ENCODE measurements at places on chromosomes 16 and 17.
A peak's percentile ranks its signal among the peaks of the same experiment; 100 is the strongest.

DNA sequence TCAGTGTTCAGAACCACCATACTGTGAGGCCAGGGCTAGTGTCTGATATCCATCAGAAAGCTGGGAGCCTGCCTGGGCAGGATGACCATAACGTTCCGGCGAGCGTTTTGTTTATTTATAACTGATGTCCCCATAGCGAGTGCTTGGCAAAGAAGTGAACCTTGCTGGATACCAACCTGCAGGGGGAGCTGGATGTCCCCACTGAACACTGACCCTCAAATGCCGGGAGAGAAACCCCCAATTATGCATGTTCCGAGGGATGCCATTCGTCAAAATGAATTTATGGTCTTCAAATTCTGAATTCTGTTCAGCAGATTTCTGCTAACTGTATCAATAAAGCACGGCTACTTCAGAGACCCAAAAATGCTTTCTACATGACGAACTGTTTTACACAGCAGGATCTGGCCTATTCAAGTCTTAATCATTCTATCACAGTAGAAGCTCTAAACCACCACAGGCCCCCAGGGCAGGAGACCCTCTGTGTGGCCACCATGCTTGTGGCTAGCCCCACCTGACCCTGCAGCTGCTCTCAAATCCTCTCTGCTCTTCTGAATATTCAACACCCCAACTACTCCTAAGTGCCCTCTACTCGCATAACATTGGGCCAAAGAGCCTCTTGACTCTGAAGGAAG, 15.2 kb downstream of the MED24 start:
- peak; percentile 46 for DNase-seq

GRCh38 chr16:2471653-2472487, 773 bp downstream of the NTN3 start:
- no peak for DNase-seq

DNA sequence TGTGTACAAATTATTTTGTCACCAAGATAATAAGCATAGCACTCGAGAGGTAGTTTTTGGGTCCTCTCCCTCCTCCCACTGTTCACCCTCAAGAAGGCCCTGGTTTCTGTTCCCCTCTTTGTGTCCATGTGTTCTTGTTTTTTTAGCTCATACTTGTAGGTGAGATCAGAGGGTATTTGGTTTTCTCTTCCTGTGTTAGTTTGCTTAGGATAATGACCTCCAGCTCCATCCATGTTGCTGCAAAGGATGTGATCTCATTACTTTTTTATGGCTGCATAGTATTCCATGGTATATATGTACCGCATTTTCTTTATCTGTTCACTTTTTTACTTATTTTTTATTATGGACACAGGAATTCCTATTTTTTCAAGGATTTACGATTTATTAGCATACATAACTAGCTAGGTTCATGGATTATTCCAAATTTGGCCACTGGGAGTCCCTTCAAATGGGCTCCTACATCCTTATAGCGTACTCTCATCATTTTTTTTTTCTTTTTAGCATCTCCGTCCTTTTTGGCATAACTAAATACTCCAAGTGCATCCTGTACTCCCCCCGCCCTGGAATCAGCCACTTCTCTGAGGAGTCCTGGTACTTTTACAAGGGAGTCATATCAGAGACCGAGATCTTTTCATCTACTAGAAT, 7.3 kb downstream of the TADA2A start:
- no peak for DNase-seq

DNA sequence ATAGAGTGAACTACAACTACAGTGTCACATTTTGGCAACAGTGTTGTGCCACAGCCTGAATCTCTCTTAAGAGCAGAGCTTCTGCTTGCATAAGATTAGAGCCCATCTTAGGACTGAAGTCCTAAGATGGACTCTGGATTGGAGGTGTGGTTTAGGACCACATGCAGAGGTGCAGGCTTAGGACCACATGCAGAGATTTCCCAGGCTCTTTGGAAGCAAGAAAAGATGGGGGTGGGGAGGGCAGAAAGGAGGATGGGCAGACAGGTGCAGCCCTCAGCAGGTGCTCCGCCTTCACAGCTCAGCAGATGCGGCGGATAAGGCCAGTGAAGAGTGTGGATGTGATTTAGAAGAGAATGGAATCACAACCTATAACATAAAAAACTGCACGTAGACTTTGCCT, 128.7 kb downstream of the TANGO6 start:
- DNase-seq, result no peak

GRCh38 chr17:32111141-32111771, 31.0 kb upstream of the RHOT1 start:
- no peak for DNase-seq

- DNase-seq, result peak; percentile 91
Measured at GRCh38 chr17:44222112-44222869, 2.8 kb upstream of the UBTF start.

DNA sequence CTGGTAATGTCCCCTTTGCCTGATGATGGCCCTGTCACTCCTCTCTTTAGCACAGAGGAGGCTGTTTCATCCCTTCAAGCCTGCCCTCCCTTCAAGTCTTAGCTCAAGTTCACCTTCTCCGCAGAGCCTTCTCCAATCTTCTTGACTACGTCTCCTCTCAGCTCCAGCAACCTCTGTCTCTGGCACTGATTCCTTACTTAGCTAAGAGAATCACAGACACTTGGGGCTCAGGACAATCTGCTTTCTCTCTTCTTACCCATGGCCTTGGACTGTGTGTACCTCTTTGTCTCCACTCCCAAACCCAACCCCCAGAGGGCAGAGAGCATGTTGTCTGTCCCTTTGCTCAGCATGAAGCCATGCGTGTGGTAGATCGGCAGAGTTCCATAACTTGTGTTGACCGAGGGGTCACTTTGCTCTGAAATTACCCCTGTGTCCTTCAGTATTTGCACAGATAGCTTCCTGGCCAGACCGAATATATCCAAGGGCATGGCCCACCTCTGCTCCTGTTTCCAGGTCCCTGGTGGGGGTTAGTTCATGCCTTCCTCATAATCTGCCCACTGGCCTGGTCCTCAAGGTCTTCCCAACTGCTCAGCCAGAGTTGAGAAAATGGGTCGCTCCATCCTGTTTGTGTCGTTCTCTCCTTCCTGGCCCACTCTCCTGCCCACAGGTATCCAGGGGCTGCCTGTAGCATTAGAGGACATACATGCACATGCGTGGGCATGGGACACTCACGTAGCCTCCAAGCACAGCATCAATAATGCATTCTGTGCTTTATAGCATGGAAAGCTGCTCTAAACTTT, 41.6 kb downstream of the MAPT start:
- no peak for DNase-seq

DNA sequence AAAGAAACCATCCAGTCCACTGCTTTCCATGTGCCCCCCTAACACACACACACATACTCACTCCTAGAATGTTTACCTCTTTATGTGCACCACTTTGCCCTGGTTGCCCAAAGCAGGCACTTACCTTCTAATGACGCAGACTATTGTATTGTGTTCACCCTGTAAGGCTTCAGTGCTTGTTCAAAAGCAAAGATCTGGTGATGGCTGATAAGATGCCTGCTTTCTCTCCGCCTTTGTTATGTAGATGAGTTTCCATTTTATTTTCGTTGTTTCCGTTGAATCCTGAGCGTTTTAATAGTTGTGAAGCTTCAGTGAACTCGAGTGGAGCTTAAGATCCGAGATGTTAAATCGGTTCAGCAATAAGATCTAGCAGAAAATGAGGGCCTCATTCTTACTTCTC, 452.7 kb downstream of the TMEM114 start:
- no peak for DNase-seq

- DNase-seq, result no peak
Measured at GRCh38 chr17:17361543-17361866, 58.3 kb downstream of the NT5M start.

GRCh38 chr17:7176841-7177190, 2.4 kb downstream of the ASGR1 start:
- no peak for DNase-seq

DNA sequence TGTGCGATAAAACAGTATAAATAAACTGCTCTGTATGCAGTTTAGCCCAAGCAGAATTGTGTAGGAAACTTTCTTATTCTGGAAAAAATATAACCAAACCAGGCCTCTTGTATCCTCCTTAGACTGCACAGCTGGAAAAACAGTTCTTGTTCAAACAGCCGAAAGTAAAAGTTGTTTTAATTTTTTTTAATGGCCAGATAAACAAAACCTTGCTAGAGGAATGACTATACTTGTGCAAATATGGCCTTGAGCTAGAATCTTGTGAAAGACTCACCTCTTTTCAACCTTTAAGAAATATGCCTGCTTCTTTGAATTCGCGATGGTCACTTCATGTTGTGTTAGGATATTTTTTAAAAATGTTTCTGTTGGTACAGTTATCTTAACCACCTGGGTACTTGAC, 114.5 kb upstream of the MAF start:
- no peak for DNase-seq

GRCh38 chr17:61680921-61681320, 89.9 kb upstream of the NACA2 start:
- no peak for DNase-seq

- no peak for DNase-seq
Measured at GRCh38 chr17:39224778-39225307, 902 bp downstream of the STAC2 start.

DNA sequence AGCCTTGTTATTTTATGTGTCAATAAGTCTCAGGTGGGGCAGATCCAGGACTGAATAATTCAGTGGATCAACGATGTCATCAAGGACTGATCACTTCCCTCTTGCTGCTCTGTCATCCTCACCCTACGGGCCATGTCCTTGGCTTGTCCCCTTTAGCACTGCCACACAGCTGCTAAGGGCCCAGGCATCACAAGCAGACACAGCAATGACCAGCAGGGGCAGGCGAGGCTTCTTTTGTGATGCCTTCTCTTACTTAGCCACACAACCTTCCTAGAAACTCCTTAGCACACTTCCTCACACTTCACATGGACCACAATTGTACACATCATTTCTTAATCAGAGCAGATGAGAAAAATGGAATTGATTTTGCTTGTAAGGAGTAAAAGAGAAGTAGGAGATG, 356.3 kb upstream of the SOX9 start:
- DNase-seq, result no peak

GRCh38 chr16:65675161-65675560, 553.3 kb upstream of the CDH11 start:
- no peak for DNase-seq

GRCh38 chr17:66676421-66676820, 158.5 kb upstream of the CACNG5 start:
- no peak for DNase-seq

GRCh38 chr16:13997933-13998332, 73.2 kb upstream of the MRTFB start:
- DNase-seq, result no peak

All from hematopoietic multipotent progenitor cell treated with erythropoietin and hydrocortisone succinate and interleukin-3 and kit ligand, for 17 days (in vitro differentiated cells).